Retinal pigment epithelial cell (primary cell): ENCODE measurements at places on chromosomes 4 and X.

DNA sequence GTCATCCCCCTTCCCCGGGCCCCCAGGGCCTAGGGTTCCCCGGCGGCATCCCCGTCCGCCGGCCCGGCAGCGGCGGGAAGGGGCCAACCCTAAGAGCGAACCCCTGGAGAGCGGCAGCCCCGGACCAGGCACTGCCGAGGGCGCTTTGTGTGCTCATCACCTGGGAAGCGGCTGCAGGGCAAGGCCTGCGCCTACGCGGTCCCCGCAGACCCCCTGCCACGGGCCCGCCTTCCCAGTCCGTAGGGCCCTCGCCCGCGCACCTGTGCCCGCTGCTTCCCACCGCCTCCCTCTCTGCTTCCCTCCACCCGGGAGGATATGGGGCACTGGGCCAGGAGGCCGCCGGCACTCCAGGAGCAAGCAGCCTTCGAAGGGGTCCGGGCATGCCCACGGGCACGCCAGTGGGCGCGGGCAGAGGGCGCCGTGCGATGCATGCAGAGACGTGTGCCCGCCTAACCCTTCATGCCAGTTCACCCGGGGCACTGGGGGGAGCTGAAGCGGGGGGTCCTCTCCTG is 2.6 kb downstream of the FLNA start:
- DNase-seq = no peak

- no peak for DNase-seq
Observed at GRCh38 chr4:81586706-81587105, 115.0 kb upstream of the RASGEF1B start.

- no peak for DNase-seq
Observed at GRCh38 chr4:148259841-148260240, 182.4 kb downstream of the NR3C2 start.

DNA sequence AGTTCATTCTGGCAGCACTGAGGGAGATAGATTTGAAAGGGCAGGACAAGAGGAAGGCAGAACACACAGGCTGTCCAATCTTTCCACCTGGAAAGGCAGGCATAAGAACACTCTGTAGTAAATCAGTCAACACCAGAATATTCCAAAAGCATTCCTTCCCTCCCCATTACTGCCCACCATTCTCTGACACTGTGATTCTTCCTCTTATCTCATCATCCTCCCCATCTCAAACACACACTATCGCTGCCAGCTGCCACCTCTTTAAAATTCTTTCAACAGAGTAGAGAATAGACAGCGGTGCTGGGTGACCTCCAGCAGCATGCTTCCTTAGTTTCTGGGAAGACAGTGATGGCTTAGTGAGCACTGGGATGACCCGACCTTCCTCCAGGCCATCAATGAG is 53.7 kb upstream of the MYOZ2 start:
- DNase-seq = no peak

DNA sequence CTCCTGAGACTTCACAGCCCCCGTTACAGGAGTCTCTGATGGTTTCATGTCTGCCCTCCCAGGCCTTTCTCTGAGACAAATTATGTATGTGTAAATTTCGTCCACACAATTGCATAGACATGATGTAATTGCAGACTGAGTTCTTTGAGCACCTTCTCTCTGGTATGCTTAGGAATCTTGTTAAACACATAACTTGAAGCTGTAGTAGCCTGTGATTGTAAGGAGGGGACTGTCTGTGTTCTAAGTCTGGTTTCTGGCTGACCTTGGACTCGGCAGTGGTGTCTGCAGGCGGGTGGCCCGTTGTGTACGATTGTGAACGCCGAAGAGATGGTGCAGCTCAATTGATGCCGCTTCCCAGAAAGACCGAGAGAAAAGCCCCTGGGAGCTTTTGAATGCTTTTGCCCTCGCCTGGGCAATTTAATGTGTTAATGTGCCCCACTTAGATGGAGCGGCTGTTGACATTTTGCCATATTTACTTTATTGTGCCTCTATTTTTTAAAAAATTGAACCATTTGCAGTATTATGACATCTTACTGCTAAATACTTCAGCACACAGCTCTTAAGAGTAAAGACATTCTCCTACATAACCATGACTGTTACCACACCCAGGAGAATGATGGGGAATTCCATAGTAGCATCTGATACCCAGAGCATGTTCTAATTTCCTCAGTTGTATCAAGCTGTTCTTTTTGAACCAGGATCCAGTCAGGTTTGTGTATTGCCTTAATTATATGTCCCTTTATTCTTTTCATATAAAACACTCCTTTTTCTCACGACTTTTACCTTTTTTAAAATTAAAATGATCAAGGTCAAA is 58.4 kb upstream of the TADA2B start:
- DNase-seq = no peak

GRCh38 chrX:41275661-41276609 is 58.0 kb upstream of the DDX3X start:
- no peak for DNase-seq

DNA sequence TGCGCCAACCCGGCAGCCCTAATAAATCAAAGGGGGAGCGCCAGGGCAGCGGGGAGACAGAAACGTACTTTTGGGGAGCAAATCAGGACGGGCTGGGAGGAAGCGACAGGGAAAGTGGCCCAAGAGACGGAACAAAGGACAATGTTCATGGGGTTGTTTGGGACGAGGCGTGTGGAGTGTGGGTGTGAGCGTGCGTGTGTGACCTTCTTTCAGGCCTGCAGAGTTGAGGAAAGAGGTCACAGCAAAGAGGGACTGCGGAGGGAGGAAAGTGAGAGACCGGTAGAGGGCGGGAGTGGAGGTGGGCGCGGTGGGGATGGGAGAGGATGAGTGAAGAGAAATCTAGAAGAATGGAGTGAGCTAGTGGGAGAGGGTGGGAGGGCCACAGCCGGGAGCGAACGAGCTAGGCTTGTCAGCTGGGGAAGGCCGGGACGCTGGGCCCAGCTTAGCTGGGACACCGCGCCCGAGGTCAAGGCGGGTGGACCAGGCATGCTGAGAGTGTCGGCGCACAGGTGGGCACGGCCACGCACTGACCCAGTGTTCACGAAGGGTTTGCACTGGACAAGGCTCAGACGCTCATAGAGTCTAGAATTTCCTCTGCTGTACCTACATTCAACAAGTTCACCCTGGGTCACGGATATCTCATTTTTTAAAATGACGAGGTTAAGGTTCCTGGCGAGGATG is 14.7 kb upstream of the PITX2 start:
- no peak for DNase-seq

GRCh38 chr4:37438564-37439279 is 194.2 kb downstream of the NWD2 start:
- DNase-seq = no peak

DNA sequence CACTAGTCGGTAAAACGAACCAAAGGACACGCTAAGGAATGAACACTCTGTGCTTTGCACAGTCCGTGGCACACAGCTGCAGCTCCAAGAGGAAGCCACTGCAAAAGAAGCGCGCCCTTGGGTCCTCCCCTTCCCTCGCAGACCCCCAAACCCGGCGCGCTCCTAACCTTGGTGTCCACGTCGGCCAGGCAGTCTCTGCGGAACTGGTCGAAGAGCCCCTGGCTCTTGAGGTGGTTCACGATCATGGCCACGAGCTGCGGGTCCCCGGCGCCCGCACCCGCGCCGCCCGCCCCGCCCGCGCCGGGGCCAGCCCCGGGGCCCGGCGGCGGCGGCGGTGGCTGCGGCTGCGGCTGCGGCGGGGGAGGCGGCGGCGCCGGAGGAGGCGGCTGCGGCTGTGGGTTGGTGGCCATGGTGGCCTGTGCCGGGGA is 333 bp downstream of the BOD1L1 start:
- no peak for DNase-seq

GRCh38 chrX:45258731-45259402 is 58.2 kb upstream of the DIPK2B start:
- no peak for DNase-seq

GRCh38 chr4:48699475-48699874 is 80.6 kb downstream of the FRYL start:
- no peak for DNase-seq
